ENCODE measurements at places on chromosomes 3 and 15.

DNA sequence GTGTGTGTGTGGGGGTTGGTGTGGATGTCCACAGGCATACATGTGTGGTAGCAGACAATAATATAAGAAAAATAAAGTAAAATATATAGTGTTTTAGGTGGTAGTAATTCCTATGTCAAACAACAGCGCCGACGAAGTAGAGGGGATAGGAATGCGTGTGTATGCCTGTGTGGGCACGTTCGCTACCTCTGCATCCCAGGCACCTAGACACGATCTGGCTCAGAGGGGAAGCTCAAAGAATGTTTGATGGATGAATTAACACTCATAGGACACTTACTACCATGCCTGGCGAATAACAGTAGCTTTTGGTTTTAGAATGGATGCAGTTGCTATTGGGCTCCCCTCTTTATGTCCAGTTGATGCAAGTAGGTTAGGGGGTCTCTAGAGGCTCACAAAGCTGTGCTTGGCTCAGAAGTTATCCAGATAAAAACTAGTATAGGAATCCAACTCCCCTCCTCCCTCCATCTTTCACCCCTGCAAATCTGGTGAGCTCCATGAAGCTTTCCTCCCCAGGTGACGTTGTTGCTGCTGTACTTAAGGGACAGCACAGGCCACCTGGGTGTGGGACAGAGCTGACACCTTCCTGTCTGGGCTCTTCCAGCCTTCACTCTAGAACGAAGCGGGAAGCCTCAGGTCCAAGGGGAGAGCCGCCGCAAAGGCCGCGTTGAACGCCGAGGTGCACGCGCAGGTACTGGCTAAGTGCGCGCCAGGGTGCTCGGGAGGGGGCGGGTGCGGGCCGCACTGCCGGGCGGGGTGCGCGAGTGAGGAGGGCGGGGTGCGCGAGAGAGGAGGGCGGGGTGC lies 192.6 kb upstream of the LYSMD4 start:
- peak; percentile 74 for DNase-seq

DNA sequence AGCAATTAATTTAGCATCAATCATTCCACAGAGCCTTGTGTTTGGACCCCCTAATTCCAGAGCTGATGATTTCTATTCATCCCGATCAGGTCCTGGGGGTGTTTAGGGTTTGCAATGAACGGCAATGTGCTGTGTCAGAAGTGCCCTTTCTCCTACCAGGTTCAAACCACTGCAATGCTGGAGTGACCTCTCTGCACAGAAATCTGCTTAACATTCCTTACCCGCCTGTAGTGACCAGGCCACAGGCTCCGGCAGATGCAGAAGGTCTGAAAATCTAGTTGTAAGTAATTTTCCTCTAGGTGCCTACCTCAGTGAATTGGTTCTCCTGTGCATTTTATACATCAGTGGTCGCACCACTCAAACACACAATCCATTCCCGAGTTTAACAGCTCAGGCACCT lies 725.3 kb upstream of the CFAP20DC start:
- no peak for DNase-seq

DNA sequence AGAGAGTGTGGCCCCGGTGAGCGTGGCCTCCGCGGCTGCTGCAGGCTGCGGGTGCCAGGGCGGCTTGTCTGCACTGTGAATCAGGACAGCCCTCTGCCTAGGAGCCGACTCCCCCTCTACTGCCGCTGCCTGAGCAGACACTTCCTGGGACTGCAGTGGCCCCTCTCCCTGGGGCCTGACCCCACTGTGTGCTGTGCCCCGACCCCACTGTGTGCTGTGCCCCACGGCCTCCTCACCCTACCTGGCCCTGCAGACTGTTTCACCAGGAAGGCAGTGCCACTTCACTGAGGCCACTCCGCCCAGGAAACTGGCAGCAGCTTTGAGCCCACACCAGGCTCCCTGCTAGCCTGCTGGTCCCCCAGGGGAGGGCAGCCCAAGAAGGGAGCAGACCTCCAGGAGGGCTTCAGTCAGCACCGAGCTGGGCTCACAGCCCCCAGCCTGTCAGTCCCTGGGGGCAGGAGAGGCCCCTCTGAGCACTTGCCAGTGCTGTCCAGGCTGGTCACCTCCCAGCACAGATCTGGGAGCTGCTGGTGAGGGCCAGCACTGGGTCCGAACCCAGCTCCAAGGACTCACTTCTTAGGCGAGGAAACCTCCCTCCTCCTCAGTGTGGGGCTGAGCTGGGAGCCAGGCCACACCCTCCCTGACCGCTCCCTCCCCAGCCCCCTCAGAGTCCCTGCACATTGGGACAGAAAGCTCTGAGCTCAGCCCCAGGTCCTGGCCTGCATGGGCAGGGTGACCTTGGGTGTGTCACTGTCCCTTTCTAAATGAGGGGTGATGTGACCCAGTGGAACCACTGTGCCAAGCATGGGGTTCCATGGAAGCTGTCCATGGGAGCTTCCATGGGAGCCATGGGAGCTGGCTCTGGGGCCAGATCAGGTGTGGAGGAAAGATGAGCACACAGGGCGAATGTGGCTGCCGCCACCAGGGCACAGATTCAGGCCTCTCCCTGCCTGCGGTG lies 56.8 kb downstream of the DNAJB8 start:
- no peak for DNase-seq

DNA sequence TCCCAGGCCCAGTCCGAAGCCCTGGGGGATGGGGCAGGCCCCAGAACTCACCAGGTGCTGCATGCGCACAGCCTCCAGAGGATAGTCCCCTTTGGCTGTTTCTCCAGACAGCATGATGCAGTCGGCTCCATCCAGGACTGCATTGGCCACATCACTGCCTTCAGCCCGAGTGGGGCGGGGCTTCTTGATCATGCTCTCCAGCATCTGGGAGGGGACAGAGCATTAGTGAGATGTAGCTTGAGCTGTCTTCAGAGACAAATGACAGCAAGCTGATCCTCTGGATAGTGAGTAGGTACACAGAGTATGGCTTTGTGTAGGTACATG lies 9.1 kb upstream of the GRAMD2A start:
- no peak for DNase-seq

GRCh38 chr15:59295261-59296001 lies 77.2 kb downstream of the MYO1E start:
- DNase-seq = no peak

GRCh38 chr3:42800251-42800650 lies 4.0 kb downstream of the HIGD1A start:
- no peak for DNase-seq

DNA sequence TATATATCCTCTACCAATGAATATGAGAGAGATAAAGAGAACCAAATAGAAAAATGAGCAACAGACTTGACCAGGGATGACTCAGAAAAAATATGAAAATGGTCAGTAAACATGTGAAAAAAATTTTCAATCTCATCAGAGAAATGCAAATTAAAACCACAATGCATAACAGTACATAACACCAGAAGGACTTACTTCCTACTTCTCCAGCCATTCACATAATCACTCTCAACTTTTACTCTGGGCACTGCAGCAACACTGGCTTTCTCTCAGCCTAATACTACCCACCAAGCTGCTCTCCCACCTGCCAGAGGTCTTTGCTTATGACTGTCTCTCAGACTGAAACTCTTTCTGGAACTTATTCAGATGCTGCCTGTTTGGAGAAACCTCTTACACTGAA lies 49.4 kb downstream of the DPH6 start:
- DNase-seq = no peak

GRCh38 chr3:87696124-87697013 lies 362.4 kb downstream of the CGGBP1 start:
- no peak for DNase-seq

DNA sequence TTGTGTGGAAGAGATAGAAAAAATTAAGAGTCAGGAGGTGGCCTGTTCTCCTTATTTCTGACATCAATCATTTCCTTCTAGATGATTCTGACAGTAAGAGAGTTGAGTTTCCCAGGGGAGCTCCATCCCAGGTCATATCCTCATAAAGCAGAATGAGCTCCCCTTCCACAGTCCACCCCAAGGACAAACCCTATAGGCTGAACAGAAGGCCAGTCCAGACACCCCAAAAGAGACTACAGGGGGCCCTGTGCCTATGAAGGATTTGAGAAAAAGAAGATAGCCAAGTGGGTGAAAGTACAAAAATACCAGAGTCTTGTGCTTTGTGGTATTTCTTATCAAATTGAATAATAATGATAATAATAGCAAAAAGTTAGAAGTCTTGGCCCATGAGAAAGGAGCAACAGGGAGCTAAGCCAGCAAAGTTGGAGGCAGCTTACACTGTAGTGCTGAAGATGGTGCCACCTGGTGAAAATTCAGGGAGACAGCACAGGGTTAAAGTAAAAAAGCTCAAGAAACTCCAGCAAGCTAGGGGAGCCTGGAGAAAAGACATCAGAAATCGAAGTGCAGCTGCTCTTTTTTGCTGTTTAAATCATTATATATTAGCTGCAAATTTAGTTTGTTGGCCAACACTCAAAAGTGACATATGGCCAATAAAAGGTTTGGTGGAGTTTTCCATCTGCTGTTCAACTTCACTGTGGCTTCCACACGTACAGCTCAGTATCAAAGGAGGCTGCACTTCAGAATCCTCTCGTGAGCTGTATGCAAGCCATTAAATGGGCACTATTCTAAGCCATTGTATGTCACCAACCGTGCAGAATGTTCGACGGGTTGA lies 35.8 kb upstream of the SLC24A5 start:
- DNase-seq = no peak

GRCh38 chr3:126582311-126582710 lies 23.6 kb upstream of the C3orf22 start:
- no peak for DNase-seq

GRCh38 chr3:173396191-173397041 lies 1.1 kb upstream of the NLGN1 start:
- DNase-seq = no peak

- DNase-seq = no peak
Measured at GRCh38 chr15:38547255-38547997, 17.2 kb downstream of the RASGRP1 start.

GRCh38 chr3:171883893-171884279 lies 40.7 kb downstream of the TMEM212 start:
- no peak for DNase-seq

DNA sequence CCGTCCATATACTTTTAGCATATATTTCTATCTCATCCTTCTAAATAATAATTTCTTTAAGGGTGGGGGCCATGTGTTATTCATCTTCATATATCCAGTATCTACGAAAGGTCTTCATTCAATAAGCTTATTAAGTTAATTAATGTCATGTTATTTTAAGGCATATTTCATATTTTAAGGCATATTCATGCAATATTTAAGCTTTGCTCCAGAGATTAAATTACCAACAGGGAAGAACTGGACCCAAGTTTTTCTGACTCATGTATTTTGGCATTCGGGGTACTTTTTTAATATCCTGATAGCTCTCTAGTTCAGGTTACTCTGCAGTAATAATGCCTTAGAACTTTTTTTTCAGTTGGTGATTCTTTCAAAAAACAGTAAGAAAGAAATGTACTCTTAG lies 27.4 kb downstream of the PHC3 start:
- DNase-seq = no peak

DNA sequence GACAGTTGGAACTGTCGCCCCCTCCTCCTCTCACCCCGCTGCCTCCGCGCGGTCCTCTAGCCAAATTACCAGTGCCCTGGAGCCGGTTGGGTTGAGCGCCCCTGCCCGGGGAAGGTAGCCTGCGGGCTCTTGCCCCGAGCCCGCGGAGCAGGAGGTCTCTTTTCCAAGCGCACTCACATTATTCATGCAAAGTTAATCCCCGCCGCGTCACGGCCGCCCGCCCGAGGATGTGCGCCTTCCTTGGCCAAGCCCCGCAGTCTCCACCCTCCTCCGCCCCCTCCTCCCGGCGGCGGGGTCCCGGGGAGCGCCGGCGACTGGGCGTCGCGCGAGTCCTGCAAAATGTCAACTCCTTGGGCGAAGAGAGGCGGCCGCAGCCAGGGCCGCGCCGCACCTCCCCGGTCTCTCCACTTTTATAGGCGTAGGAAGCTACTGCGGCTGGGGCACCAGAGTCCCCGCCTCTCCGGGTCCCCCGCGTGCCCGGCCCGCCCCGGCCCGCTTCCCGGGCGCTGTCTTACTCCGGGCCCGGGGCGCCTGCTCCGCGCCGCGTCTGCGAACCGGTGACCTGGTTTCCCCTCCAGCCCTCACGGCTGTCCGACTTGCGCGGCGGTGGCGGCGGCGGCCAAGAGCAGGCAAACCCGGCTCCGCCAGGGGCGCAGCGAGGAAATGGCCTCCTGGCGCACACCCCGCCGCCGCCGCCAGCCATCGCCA lies at the start of gene THRB:
Gene THRB, minus strand, starts transcription at position 233 of the 708 bp plus-strand sequence.
- no peak for DNase-seq

GRCh38 chr3:187445356-187445755 lies 77.2 kb downstream of the RTP4 start:
- DNase-seq = no peak

DNA sequence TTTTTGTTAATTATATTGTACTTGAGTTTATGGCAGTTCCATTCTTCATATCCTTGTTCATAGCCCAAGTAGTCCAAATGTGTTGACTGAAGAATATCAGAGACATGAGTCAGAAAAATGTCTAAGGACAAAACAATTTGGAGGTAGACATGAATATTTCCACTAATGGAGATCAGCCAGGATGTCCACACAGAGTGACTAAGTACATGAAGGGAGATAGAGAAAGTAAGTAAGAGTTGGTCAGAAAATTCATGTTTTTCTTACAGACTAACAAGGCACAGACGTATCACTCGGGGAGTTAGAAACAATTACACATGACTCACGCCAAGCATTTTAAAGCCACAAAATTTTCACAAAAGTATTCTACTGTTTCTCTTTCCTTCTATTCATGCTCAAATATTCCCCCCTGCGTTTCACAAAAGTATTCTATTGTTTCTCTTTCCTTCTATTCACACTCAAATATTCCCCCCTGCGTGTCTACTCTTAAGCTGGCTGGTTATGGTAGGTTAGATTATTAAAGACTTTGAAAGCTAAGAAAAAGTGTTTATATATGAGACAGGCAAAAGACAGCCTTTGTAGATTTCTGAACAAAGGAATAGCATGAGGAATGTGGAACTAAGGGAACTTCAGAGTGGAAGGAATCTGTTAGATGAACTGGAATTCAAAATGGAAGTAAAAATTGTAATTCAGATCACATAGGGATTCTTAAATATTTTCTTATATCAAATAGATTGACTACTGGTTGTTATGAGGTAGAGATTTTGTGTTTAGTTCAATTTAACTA lies 648.7 kb upstream of the CCDC54 start:
- no peak for DNase-seq

GRCh38 chr3:160257606-160258005 lies 32.4 kb downstream of the C3orf80 start:
- DNase-seq = no peak

DNA sequence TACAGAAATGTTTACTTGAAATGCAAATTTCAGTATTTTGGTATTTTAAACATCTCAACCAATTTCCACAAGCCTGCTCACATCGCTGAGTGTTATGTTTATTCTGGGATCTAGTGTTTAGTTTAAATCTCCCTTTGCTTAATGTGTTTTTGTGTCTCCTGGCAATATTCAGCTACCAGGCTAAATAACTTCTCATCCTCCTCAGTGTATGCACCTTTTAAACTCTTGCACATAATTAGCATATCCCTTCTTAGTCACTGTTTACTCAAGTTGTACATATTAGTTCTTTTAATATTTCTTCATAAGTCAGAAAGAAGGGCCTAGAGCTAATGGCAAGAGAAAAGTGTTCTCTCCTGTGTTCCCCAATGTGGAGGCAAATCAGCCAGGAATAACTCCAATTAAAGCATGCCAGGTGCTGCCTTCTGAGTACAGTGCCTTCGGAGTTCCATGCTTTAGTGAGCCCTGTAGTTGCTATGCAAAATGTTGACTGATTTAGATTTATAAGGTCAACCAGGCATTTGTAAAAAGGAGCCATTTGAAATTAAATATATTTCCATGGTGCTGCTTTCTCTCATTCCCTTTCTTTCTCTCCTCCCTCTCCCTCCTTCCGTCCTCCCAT lies 234.3 kb downstream of the GAP43 start:
- no peak for DNase-seq
